Activated CD4-positive, alpha-beta T cell treated with anti-CD3 and anti-CD28 coated beads for 36 hours (primary cell): ENCODE measurements at places on chromosomes 6 and 20.

DNA sequence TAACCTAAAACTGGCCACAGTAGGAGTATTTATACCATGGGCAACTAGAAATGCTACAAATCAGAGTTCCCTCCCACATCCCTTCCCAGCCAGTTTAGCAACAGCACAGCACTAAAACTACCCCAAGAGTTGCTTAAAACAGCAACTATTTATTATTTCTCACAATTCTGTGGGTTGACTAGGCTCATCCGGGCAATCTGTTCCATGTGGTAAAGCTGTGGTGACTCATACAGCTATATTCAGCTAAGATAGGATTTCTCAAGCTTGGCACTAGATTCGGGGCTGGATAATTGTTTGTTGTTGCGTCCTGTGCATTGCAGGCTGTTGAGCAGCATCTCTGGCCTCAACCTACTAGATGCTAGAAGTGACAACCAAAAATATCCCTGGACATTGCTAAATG, 8.6 kb upstream of the HECA start:
- no peak overlapping the region for H3K4me3 ChIP-seq
- H3K4me1 ChIP-seq = peaks cover 57% of the 10 kb centered on the region
- no peaks in the 10 kb centered on the region for H3K27me3 ChIP-seq
- DNase-seq = peak; percentile 60
- peak overlapping the region; percentile 95 for H3K27ac ChIP-seq

DNA sequence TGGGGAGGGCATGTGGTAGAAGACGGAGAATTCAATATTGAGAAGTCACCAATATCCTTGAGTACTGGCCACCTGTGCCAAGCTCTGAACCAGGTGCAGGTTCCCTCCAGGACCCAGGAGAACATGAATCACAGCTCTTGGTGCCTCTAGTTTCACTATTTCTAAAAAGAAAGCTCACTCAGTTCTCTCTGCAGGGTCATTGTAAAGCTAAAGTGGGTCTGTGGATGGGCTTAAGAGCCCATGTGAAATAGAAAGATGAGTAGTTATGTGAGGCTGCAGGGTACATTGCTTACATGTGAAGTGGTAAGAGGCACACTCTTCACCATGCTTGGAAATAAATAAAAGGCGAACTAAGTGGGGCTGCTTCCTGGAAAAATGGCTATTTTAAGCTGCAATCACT, 43.6 kb downstream of the ZNF831 start:
- no peaks in the 10 kb centered on the region for H3K27me3 ChIP-seq
- peaks cover 32% of the 10 kb centered on the region for H3K4me1 ChIP-seq
- H3K27ac ChIP-seq = peak overlapping the region; percentile 74
- DNase-seq = no peak
- peaks cover 2% of the 10 kb centered on the region for H3K36me3 ChIP-seq
- no peak overlapping the region for H3K4me3 ChIP-seq

DNA sequence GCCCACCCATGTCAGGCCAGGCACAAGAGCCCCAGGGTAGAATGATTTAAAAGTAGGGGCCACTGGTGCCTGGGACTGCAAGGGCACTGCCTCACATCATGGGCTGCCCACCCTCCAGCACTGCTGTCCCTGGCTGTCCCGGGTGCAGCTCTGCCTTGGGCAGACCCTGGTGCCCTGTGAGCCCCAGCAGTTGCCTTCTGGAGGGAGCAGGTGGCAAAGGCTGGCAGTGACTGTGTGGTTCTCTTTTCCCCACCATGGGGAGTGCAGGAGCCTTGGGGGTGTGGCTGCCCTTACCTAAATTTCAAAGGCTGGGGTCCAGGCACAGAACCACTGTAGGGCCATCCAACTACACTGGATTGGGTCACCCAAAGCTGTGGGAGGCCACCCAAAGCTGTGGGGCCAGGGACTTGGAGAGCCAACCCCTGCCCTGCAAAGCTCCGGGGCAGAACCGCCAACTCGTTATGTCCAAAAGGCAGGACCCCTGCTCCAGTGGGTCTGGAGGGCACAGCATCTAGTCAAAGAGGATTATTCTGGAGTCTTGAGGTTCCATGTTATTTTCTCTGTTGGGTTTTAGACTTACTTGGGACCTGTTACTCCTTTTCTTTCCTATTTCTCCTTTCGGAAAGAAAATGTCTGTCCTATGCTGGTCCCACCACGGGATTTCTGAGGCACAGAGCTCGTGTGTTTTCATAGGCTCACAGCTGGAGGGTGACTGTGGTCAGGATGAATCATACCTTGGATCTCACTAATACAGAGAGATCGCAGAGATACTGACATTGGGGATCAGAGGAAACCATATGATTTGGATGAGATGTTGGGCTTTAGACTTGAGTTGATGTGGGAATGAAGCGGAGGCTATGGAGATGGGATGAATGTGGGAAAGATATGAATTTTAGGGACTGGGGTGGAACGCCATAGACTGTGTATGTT, 65.3 kb downstream of the RAMACL start:
- no peaks in the 10 kb centered on the region for H3K36me3 ChIP-seq
- no peak overlapping the region for H3K27ac ChIP-seq
- H3K4me3 ChIP-seq = no peak overlapping the region
- no peaks in the 10 kb centered on the region for H3K4me1 ChIP-seq
- H3K27me3 ChIP-seq = no peaks in the 10 kb centered on the region
- no peak for DNase-seq

- H3K4me3 ChIP-seq = peak overlapping the region; percentile 94
- no peaks in the 10 kb centered on the region for H3K27me3 ChIP-seq
- H3K4me1 ChIP-seq = peaks cover 59% of the 10 kb centered on the region
- peak; percentile 89 for DNase-seq
- H3K27ac ChIP-seq = peak overlapping the region; percentile 99
These were observed 527 bp downstream of the TOMM34 start for GRCh38 chr20:44959638-44960102.

GRCh38 chr6:32837651-32838113, 857 bp downstream of the TAP2 start:
- no peaks in the 10 kb centered on the region for H3K27me3 ChIP-seq
- DNase-seq = no peak
- H3K4me3 ChIP-seq = peak overlapping the region; percentile 89
- H3K36me3 ChIP-seq = peaks cover 84% of the 10 kb centered on the region
- peaks cover 86% of the 10 kb centered on the region for H3K4me1 ChIP-seq

DNA sequence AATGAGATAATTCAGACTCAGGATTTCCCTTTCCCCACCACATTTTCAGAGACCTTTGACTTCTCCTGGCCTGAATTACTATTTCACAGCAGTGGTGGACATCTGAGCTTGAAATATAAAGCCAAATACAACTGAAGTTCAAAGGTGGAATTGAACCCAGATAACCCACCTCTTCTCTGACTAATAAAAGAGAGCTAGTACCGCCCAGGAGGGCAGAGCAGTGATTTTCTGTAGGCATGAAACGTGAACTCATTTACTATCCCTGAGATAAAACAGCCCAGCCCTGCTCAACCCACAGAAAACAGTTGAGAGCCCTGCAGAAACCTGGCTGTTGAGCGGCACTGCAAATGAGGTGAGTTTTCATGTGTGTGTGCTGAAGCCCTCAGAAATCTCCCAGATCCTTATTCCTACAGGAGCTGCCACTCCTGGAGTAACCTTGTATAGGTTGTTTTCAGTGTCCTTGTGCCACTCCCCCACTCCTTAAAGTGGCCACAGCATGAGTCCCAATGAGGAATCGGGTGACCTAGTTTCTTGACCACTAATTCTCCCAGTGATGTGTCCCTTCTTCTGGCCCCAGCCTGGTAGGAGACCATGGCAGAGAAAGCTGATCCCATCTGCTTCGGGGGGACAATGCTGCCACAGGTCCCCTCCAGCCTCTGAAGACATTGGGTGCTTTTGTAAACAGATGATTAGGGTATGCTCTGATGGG, 99.2 kb downstream of the NOL4L start:
- peak overlapping the region; percentile 91 for H3K27ac ChIP-seq
- no peak for DNase-seq
- H3K27me3 ChIP-seq = no peaks in the 10 kb centered on the region
- H3K4me1 ChIP-seq = peaks cover 29% of the 10 kb centered on the region
- no peak overlapping the region for H3K4me3 ChIP-seq
- peaks cover 11% of the 10 kb centered on the region for H3K36me3 ChIP-seq

DNA sequence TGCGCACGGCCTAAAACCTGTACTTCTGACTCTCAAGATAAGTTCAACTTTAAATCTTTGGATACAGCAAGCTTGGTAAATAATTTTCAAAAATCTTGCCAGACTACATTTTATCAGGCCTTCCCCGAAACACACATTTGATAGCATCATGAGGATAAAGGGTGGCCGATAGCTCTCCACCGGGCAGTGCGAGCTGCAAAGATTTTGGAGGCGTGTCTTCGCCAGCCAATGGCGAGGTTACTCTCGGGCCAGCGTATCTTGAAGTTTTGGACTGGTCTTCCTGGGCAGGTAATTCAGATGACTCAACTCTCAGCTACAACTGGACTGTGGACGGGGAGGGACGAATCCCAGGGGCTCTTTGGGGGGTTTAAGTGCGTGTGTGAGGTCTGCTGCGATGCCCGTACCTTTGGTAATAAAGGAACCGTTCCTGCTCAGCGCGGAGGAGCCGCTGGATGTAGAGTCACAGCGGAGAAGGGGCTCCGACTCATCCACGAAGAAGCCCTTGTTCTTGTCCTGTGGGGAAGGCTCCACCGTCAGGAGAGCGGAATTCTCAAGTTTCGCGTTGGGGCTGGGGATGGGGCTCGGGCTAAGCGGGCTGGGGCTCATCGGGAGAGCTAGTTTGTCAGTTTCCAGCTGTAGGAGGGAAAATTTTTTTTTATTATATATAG, 75.3 kb downstream of the TNFRSF21 start:
- H3K4me1 ChIP-seq = no peaks in the 10 kb centered on the region
- no peak overlapping the region for H3K4me3 ChIP-seq
- no peaks in the 10 kb centered on the region for H3K36me3 ChIP-seq
- no peak overlapping the region for H3K27ac ChIP-seq

DNA sequence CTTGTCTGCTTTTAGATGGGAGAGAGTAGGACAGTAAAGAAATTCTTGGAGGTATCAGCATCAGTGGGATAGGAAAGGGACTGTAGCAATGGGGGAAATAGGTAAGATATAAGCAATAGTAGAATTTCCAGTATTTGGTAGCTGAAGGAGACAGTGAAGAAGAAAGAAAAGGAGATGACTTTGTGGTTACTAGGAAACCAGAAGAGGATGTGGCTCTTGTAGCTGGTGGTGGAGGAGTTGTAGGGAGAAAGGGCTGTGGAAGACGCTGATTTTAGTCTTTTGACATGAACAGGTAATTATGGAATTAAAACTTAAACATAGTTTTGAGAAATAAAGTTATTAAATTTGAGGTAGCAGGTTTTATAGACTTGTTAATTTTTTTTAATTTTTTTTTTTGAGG, 26.1 kb downstream of the SH3BGRL2 start:
- H3K27ac ChIP-seq = no peak overlapping the region
- H3K36me3 ChIP-seq = no peaks in the 10 kb centered on the region
- DNase-seq = no peak
- H3K4me1 ChIP-seq = peaks cover 9% of the 10 kb centered on the region

GRCh38 chr20:51327251-51327841, 215.2 kb downstream of the NFATC2 start:
- H3K4me1 ChIP-seq = no peaks in the 10 kb centered on the region
- H3K27me3 ChIP-seq = peaks cover 2% of the 10 kb centered on the region
- no peak for DNase-seq
- no peak overlapping the region for H3K4me3 ChIP-seq
- H3K27ac ChIP-seq = no peak overlapping the region

DNA sequence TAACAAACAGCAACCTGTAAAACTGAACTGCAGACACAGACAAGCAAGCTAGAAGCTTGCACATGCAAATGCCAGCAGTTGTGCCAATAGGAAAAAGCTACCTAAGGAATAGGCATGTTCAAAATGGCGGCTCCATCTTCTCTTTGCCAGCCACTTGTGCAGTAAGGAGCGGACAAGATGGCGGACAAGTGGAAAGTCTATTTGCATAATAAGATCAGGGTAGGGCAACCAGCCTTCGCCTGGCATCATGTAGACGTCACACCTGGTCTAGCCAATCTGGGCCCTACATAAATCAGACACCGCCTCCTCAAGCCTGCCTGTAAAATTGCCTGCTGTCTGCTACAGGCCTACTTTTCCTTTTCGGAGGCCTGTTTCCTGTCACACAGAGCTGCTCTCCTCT, 18.0 kb downstream of the C6orf52 start:
- H3K4me3 ChIP-seq = no peak overlapping the region
- H3K4me1 ChIP-seq = no peaks in the 10 kb centered on the region
- DNase-seq = no peak
- H3K27ac ChIP-seq = no peak overlapping the region
- H3K36me3 ChIP-seq = no peaks in the 10 kb centered on the region

- H3K4me1 ChIP-seq = peaks cover 24% of the 10 kb centered on the region
- no peaks in the 10 kb centered on the region for H3K27me3 ChIP-seq
These were observed 5.9 kb upstream of the GPSM3 start for GRCh38 chr6:32198345-32198696.

DNA sequence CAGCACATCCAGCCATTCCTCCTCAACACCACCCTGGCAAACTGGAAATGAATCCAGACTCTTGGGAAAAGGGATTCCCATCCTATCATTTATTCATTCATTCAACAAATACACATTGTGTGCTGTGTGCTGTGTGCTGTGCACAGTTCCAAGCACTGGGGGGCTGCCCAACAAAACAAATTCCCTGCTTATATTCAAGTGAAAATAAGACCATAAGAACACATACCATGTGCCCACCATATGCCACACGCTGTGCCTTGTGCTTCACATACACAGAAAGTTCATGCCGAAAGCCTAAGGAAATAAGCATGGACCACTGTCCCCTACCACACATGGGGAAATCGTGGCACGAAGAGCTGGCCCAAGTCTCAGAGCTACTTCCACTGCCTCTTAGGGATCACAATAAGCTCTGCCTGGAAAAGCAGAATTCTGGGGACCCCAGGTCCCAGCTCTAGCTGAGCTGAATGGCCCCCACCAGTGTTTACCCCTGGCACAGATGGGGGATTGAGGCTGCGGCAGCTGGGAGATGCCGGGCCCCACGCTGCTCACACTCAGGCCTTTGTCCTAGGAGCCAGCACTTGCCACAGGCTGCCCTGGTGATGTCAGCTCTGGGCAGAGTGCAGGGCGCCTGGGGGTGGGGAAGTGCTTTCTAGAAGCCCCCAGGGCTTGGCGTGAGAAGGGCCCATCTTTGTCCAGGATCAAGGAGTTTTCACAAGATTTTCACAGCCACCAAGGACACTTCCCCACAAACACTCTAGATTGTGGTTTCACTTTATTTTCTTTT, 99.6 kb downstream of the PREX1 start:
- no peak overlapping the region for H3K4me3 ChIP-seq
- H3K4me1 ChIP-seq = peaks cover 16% of the 10 kb centered on the region
- H3K27me3 ChIP-seq = no peaks in the 10 kb centered on the region

DNA sequence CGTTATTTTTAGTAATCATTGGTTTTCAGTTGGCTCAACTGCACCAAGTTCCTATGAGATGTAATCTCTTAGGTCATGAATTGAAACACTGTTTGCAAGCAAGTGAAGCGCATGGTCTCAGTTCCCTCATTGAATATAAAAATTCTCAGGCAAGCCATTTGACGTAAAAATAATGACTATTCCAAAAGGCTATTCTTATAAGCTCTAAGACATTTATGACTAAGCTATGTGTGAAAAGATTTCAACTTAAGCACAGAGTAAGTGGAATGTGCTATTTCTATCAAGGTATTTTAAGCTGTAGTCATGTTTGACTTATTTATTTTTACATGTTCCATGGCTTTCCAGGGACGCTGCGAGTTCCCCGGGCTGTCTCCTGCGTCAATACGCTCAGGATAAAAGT, 248.5 kb downstream of the THBS2 start:
- no peak overlapping the region for H3K4me3 ChIP-seq
- no peak overlapping the region for H3K27ac ChIP-seq
- H3K4me1 ChIP-seq = no peaks in the 10 kb centered on the region
- DNase-seq = no peak
- H3K27me3 ChIP-seq = peaks cover 4% of the 10 kb centered on the region

GRCh38 chr6:2921520-2922115, 18.5 kb upstream of the SERPINB9 start:
- H3K36me3 ChIP-seq = no peaks in the 10 kb centered on the region
- H3K27ac ChIP-seq = no peak overlapping the region

- H3K27me3 ChIP-seq = no peaks in the 10 kb centered on the region
- DNase-seq = no peak
- H3K36me3 ChIP-seq = no peaks in the 10 kb centered on the region
These were observed 28.9 kb downstream of the CLIC5 start for GRCh38 chr6:45986746-45987274.
